ENCODE measurements at places on chromosomes 3 and 15. TPM values are rescaled to one million over a fixed set of nuclear protein-coding genes. Genes with fewer than 3 reads are reported as not detected.

GRCh38 chr3:60000311-60001105, 950.7 kb upstream of the CFAP20DC start:
- DNase-seq, result no peak

GRCh38 chr15:26838742-26839460, 28.0 kb upstream of the GABRA5 start:
- no peak for DNase-seq

GOLGA8B gene
- total RNA-seq, result 5.8 TPM

SEMA5B gene
- under 0.01 TPM for total RNA-seq

GRCh38 chr3:13896473-13897154, 16.7 kb upstream of the WNT7A start:
- peak; percentile 67 for DNase-seq

- DNase-seq, result no peak
Measured at GRCh38 chr3:166029507-166029906, 192.3 kb upstream of the BCHE start.

DNA sequence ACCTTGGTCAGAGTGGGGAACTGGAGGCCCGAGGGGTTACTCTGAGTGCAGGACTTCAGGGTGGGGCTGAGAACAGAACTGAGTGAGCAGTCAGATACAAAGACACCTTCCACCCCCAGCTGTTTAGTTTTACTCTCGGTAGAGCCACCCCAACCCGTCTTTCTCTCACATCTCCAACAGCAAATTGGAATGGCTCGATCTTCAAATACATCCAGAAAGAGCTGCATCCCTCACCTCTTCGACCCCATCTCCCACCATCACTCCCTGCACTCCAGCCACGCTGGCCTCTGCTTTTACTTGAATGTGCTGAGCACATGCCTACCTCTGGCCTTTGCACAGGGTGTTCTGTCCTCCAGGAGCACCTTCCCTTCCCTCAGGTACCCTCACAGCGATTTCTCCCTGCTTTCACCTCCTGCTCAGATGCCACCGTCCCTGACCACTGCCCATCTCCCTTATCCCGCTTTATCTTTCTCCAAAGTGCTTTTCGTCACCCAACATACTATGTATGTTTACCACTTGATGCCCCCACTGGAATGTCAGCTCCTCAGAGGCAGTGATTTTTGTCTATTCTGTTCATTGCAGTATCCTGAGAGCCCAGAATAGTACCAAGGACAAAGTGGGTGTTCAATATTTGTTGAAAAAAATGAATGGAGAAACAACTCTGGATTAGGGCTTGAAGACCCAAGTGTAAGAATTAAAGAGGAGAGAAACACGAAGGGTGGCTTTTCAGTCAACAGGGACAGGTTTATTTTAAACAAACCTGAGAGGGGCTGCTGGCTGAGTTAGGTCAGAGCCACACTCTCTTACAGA, 4.4 kb downstream of the CHCHD4 start:
- no peak for DNase-seq

NEK10 gene
- total RNA-seq, result 1.9 TPM

FOXB1 gene
- total RNA-seq, result not detected

DNA sequence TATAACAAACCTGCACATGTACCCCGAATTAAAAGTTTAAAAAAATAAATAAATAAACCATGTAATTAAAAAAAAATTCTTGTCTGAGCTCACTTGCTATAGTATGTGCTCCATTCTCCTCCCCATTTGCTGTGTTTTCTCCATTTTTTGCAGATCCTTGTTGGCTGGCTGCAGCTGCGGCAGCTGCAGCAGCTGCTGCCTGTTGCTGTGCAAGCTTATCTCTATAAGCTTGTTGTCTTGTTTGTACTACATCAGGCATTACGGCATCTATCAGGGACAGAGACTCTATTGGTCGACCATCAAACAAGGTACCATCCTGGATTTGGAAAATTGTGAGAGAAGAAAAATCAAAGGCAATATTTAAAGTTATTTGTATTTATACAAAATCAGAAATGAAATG, 145.9 kb downstream of the TBL1XR1 start:
- DNase-seq, result no peak

GRCh38 chr3:173920386-173920785, 522.8 kb downstream of the NLGN1 start:
- peak; percentile 23 for DNase-seq

TARS3 gene
- 7.3 TPM for total RNA-seq

EPHA3 gene
- total RNA-seq, result not detected

GRCh38 chr3:69209413-69209812, 87.0 kb upstream of the LMOD3 start:
- DNase-seq, result no peak

TEX264 gene
- total RNA-seq, result 28.9 TPM

PIK3CB gene
- 12.3 TPM for total RNA-seq

DNA sequence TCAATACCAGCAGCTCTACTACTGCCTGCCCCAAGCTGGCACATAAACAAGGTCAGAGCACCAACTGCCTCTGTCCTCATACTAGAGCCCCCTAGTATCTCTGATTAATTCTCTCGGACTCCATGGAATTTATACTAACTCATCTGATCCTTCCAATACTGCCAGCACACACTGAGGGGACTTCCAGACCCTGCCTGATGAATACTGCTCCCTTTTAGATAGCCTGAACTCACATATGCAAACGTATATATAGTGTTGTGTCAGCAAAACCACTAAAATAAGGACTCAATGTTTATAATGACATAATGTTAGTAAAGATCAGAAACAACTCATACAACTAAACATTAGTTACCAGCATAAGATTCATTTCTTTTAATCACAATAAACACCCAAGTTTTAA, 25.0 kb downstream of the CEP70 start:
- no peak for DNase-seq

- DNase-seq, result no peak
Measured at GRCh38 chr3:196617256-196617655, 22.2 kb upstream of the NRROS start.

- DNase-seq, result no peak
Measured at GRCh38 chr3:128803307-128803706, 76.1 kb upstream of the ACAD9 start.

DUOXA2 gene
- not detected for total RNA-seq

- DNase-seq, result no peak
Measured at GRCh38 chr3:126372413-126373145, 15.4 kb upstream of the KLF15 start.

GRCh38 chr15:56757875-56758274, 24.6 kb upstream of the ZNF280D start:
- no peak for DNase-seq

THSD4 gene
- total RNA-seq, result 25.4 TPM

ADPRH gene
- 8.7 TPM for total RNA-seq

DNA sequence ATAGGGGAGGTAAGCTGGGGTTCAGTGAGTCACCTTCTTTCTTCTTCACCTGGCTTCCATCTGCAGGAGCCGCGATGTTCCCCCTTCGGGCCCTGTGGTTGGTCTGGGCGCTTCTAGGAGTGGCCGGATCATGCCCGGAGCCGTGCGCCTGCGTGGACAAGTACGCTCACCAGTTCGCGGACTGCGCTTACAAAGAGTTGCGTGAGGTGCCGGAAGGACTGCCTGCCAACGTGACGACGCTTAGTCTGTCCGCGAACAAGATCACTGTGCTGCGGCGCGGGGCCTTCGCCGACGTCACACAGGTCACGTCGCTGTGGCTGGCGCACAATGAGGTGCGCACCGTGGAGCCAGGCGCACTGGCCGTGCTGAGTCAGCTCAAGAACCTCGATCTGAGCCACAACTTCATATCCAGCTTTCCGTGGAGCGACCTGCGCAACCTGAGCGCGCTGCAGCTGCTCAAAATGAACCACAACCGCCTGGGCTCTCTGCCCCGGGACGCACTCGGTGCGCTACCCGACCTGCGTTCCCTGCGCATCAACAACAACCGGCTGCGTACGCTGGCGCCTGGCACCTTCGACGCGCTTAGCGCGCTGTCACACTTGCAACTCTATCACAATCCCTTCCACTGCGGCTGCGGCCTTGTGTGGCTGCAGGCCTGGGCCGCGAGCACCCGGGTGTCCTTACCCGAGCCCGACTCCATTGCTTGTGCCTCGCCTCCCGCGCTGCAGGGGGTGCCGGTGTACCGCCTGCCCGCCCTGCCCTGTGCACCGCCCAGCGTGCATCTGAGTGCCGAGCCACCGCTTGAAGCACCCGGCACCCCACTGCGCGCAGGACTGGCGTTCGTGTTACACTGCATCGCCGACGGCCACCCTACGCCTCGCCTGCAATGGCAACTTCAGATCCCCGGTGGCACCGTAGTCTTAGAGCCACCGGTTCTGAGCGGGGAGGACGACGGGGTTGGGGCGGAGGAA, 2.6 kb downstream of the ISLR2 start:
- DNase-seq, result no peak

All from dermis microvascular lymphatic vessel endothelial cell (primary cell).